ENCODE measurements at places on chromosomes 7 and 10. TPM values are rescaled to one million over a fixed set of nuclear protein-coding genes. Genes with fewer than 3 reads are reported as not detected.

The ECHDC3 gene
- 1.8 TPM for total RNA-seq

The CDC14C gene
- total RNA-seq: not detected

DNA sequence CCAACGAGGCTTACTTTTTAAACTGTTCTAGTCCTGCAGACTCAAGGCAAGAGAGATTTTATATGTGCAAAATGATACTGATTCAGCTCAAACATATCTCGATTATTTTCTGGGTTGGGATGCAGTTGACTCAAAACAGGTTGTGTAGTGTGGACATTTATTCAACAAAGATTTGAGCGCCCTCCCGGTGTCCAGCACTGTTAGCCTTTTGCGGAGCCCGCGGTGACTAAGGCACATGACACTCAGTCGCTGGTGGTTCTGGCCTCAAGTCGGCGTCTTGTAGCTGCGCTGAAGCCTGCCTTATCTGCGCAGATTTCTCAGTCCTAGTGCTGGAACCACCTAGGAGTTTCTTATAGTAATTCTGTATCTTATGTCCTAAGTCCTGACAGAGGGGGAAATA, 938 bp upstream of the CADPS2 start:
- DNase-seq: no peak

DNA sequence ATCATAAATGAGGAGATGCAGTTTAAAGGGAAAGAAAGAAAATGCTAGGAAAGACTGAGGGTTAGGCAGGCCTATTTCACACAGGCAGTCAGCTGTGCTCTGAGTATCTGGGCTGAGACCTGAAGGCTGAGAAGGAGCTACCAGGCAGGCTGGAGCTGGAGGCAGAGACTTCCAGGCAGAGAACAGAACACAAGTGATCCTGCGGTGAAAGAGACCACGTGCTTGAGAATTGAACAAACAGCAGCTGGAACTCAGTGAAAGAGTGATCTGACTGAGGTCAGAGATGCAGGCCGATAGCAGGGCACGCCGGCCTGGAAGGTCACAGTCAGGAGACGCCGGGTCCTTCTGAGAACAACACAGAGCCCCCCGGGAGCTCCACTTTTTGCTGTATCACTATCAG, 147.8 kb downstream of the ADAM12 start:
- no peak for DNase-seq

GRCh38 chr7:372932-373791, 83.2 kb downstream of the FOXL3 start:
- peak; percentile 47 for DNase-seq

GRCh38 chr7:130758429-130759056, 24.5 kb upstream of the KLF14 start:
- no peak for DNase-seq

GRCh38 chr10:112335111-112335867, 38.6 kb upstream of the ACSL5 start:
- no peak for DNase-seq

DNA sequence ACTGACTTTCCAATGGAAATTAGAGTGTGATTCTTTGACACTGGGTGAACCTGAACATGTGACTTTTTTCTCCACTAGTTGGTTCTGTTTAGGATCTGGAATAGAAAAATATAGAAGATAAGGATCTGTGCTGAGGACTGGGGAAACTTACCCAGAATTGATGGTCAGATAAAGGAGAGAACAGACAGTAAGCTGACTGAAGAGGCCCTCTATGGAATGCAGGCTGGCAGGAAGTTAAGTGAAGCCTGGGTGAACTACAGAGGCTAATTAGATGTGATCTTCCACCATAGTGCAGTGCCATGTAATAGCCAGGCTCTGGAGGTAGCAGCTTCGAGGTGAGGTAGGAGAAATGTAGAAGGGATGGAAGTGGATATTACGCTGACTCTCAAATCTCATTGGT, 455.3 kb downstream of the PLXDC2 start:
- DNase-seq: no peak

GRCh38 chr10:48656241-48656913, 28.3 kb upstream of the WDFY4 start:
- DNase-seq: peak; percentile 85

DNA sequence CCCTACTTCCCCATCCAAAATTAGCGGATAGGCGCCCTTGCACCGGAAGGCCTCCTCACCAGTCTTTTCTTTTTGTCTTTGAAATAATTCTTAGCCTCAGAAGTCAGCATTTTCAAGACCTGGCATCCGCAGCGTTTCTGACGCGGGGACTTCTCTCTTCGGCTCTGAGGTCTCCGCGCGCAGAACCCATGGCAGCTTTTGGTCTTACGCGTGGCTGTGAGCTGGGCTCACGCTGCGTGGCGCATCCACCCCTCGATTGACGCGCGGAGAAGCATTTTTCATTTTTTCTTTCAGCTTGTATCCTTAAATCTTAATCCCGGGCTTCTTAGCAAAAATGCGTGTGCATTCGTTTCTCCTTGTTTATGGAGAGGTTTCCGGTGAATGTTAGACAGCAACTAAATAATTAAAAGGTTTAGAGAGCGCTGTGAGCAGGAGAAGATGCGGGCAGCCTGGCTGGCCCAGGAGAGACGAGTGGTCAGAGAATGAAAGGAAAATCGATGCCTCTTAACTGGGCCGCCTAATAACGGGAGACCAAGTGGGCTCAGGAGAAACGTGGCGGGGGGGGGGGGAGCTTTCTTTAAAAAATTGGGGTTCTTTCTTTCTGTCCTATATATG, 2.0 kb upstream of the GATA3 start:
- no peak for DNase-seq

DNA sequence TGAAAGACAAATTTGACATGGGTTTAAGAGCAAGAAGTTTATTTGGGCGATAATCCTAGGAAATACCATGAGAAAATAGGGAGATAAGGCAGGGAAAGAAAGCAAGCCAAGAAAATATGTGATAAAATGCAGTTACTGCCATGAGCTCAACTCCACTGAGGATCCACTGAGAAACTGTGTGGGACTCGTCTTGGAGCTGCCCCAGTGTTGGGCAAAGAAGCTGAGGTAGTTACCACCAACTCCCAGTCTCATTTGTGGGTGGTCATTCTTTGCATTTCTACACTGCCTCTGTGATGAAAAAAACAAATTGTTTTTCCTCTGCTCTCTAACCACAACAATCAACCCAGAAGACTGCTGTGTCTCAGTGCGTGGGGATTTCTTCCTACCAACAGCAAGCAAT, 498.2 kb downstream of the PLXDC2 start:
- DNase-seq: no peak
